ENCODE measurements at places on chromosomes 3 and 15.

DNA sequence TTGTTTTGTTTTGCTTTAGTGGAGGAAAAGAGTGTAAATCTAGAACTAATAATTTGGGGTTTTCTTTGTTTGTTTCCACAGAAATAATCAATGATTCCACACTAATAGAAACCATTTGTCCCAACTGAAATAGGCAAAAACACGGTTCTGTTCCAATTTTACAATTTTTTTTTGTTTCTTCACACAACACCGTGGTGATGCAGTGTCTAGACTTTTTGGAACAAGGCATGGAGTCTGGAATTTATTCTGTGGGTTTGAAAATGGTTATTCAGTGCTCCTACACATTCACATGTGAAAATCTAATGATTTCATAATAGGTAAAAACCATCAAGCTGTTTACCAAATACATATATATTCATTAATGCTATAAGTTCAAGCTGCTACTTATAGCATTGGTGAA is 629.0 kb upstream of the TGFBR2 start:
- DNase-seq: no peak

DNA sequence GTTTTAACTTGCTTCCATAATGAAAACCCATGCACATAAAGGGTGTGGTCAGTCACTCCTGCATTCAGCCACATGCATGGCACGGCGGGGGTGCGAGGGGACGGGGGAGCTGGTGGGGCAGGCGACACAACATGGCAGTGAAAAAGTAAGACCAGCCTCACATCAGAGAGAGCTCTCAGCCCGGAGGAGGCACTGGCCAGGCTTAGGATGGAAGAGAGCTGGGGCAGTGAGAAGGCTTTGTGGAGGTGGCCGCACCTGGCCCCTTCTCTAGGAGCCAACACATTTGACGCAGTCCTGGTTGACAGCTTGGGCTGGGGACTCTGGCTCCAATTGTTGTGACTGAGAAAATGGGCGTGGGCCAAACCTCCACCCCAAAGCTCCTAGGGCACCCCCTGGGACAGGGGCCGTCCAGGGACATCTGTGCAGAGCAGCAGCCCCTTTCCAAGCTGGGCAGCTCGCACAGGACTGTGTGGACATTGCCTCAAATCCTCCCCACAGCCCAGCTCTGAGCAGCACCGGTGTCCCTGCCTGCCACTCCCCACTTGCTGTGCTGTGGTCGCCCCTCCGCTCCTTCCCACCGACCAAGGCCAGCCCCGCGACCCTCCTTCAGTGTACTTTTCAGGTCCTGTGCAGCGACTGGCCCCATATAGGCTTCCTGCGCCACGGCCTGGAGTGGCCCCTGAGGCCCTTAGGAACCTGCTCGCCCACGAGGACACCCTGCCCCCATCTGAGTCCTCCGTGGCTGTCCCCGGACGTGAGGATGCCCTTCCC is 126.0 kb upstream of the IQSEC1 start:
- no peak for DNase-seq

DNA sequence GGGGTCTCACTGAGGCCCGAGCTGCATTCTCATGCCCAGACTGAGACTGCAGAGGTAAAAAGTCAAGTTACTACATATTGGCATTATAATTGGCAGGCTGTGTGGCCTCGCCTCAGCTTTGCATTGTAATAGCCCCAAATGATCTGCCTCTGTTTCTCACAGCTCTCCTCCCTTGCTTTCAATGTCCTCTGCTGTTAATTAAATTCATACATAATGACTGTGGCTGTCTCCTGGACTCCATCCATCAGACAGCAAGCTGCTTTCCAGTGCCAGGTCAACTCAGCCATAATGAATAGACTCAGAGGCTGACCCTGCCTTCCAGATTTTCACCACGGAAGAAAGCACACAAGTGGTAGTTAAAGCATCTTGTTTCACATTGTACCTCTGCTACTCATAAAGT is 7.6 kb upstream of the RTP4 start:
- DNase-seq: no peak

DNA sequence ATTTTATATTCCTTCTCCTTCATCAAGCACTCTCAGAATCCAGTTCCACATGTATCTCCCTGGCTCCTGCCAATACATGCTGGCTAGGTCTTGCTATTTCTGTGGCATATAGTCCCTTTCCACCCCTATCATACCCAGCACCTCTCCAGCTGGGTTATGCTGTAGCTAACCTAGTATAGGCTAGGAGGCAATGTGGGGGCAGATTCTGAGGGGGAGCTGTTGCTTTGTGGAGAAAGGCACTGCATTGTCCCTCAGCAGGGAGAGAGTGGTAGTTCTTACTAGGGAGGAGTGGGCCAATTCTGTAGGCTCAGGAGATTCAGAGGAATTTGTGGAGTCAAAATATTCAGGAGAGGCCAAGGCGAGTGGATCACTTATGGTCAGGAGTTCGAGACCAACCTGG is 39.4 kb upstream of the UBL7 start:
- DNase-seq: no peak

GRCh38 chr3:30048431-30048830 is 558.0 kb upstream of the TGFBR2 start:
- no peak for DNase-seq

GRCh38 chr15:29935296-29936004 is 113.2 kb upstream of the TJP1 start:
- no peak for DNase-seq

GRCh38 chr3:186570941-186571643 is 572 bp downstream of the DNAJB11 start:
- DNase-seq: no peak

DNA sequence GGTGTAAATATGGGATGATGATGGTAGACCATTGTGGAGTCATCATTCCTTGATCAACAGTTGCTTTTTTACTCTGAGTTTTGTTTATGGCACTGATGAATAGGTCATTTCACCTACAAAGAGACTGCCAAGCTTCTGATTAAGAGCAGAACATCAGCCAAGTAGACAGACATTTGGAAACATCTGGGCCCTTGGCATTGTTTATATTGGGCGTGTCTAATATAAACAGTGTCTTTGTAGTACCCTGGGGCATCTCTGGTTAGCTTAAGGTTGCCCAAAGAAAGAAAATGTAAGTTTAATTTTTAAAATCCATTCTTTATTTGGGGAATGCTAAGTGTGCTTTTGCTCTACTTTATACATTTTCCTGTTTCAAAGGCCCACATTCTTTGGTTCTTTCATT is 377.0 kb downstream of the FEZF2 start:
- no peak for DNase-seq

GRCh38 chr3:172739462-172739861 is 11.1 kb upstream of the ECT2 start:
- DNase-seq: no peak

DNA sequence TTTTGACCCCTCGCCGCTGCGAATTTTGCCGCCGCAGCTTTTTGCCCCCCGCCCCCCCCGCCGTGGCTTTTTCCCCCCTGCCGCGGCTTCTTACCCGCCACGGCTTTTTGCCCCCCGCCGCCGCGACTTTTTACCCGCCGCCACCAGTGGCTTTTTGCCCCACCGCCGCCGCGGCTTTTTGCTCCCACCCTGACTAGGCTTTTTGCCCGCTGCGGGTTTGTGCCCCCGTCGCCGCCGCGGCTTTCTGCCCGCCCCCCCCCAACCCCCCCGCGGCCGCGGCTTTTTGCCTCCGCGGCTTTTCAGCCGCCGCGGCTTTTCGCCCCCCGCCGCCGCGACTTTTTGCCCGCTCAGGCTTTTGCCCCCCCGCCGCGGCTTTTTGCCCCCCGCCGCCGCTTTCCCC is 598.1 kb downstream of the GOLGA6L6 start:
- no peak for DNase-seq

DNA sequence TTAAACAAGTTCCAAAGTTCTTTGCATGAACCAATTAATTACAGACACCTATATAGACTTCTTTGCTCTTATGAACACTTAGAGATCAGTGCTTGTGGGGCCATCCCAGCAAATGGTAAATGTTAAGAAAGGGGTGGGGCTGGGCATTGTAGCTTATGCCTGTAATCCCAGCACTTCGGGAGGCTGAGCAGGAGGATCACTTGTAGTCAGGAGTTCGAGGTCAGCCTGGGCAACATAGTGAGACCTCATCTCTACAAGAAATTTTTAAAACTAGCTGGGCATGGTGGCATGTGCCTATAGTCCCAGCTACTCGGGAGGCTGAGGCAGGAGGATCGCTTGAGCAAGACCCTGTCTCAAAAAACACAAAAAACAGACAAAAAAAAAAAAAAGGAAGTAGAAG is 19.4 kb upstream of the STARD5 start:
- DNase-seq: no peak

GRCh38 chr3:187741403-187742350 is 3.6 kb downstream of the BCL6 start:
- DNase-seq: no peak
